ENCODE measurements at places on chromosomes 5 and 9.

- no peak for DNase-seq
Observed at GRCh38 chr5:115666023-115666422, 40.2 kb upstream of the TMED7 start.

DNA sequence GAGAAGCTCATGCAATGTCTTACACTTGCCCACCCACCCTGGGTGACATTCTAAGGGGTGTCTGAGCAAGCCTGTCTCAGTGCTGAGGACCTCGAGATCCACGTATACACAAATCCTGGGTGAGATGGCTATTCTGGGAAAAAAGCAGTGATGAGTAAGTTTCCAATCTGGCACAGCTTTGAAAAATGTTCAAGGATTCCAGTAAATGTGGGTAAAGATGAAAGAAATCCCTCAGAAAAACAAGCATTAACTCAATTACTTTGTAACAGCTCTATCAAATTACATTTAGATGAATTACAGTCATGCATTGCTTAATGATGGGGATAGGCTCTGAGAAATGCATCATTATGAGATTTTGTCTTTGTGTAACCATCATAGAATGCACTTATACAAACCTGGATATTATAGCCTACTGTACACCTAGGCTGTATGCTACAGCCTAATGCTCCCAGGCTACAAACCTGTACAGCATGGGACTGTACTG is 26.9 kb downstream of the GOLM1 start:
- no peak for DNase-seq

DNA sequence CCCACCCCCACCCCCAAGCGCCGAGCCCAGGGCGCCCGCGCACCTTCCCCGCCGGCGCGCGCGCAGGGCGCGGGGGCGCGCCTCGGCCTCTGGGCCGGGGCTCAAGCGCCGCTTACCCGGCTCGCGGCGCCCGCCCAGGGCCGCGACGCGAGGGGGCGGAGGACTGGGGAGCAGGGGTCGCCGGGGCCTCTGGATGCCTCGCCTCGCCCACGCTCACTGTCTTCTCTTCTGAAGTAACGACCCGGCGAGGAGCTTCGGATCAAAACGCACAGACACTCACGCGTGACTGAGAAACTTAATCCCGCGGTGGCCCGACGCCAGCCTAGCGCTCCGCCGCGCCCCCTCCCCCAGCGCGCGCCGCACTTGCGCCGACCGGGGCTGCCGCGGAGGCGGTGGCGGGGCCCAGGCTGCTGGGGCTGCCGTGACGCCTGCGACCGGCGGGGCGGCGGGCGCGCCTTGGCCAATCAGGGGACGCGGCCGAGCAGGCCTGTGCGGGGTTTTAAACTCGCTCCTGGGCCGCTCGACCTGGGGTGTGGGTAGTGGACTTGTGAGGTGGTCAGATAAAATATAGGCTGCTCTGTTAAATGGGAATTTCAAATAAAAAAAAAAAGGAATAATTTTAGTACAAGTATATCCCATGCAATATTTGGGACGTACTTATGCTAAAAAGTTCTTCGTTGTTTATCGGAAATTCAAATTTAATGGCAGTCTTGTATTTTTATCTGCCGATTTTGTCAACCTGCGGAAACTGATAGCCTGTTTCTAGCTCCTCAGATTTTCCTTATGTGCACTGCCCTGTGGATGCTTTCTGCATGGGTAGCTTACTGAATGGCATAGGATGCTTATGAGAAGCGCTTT is at the start of gene MPDZ:
Gene MPDZ (minus strand): TSS at position 409 of the 858 bp plus-strand sequence. CDS start 29,377 bp downstream, outside the sequence.
- DNase-seq, result no peak

DNA sequence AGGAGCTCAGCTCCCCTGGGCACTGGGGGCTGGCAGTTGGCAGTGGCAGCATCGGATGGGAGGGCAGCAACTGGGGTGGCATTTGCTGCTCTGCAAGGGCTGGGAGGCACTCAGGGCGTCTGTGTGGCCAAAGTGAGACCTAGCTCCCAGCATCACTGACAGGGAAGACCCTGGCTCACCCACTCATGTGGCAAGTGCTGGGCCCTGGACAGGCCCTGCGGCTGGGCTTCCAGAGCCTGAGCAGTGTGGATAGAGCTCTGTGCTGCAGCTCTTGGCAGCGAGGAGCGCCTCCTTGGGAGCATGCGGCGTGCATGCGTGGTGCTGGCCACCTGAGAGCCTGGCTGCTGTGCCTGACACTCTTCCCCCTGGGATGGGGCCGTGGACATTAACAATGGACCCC is 10.2 kb downstream of the CEP72 start:
- no peak for DNase-seq

DNA sequence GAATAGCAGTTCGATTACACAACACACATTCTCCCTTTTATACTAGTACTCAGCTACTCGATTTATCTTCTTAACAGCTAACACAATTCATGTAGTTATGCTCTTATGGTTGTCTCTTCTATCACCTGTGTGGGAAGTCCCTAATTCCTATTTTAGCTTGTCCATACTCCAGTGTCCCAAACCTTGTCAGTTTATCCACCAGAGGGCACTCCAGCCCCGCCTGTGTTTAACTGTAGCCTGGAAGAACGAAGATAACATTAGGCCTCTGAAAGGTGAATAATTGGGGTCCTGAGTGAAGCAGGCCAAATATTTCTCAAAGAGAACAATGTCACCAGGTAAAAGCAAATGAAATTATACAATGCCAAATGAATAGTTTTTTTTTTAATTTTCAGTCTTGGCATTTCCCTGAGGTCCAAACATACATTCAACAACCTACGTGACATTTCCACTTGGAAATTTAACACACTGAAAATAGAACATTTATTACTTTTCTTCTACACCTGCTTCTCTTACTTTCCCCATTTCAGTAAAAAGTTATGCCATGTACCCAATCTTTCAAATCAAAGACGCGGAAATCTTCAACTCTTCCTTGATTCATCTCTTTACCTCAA is 560.7 kb downstream of the HTR1A start:
- peak; percentile 22 for DNase-seq

DNA sequence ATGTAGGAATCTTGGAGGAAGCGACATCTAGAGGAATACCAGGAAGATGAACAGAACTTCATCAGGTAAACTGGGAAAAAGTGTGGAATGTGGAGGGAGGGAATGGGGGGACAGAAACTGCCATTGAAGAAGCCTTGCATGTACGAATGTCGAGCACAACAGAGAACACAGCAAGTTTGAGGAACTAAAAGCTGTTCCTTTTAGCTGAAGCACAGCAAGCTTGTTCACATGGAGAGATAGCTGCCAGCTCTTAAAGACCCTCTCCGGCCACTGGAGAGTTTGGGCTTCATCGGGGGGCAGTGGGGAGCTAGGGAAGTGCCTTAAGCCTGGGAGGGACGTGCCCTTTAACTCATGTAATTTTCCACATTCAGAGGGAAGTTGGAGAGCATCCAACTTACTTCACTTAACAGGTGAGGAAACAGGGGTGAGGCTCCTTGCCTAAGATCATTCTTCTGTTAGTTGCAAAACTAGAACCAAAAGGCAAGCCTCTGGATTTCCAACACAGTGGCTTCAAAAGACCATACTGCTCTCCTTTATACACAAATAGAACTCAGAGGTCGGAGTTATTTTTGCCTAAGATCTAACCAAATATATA is 2.3 kb upstream of the CYFIP2 start:
- DNase-seq, result no peak

- DNase-seq, result no peak
Observed at GRCh38 chr9:100426189-100426529, 784 bp upstream of the MSANTD3 start.

GRCh38 chr5:179869101-179869500 is 10.5 kb upstream of the MRNIP start:
- DNase-seq, result no peak

DNA sequence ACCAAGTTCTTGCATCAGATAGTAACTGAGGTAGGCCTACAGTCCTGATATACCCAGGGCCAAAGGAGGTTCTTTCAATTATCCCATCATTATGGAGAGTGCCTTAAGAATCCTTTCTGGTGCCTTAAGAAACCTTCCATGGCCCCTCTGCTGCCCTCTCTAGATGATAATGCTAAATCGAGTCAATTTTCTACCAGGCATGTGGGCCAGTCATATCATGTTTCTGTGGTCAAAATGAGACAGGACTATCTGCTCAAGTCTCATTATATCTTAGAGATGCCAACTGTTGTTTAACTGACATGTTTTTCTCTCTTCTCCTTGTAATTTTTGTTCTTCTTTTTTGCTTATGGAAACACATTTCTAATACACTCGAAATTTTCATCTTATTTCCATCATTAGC is 127.6 kb downstream of the EDIL3 start:
- DNase-seq, result no peak

- no peak for DNase-seq
Observed at GRCh38 chr9:100052375-100052774, 46.4 kb downstream of the ERP44 start.

GRCh38 chr5:134503088-134503936 is 22.2 kb upstream of the JADE2 start:
- DNase-seq, result peak; percentile 67

GRCh38 chr9:132008184-132008803 is 71.4 kb downstream of the MED27 start:
- DNase-seq, result no peak

DNA sequence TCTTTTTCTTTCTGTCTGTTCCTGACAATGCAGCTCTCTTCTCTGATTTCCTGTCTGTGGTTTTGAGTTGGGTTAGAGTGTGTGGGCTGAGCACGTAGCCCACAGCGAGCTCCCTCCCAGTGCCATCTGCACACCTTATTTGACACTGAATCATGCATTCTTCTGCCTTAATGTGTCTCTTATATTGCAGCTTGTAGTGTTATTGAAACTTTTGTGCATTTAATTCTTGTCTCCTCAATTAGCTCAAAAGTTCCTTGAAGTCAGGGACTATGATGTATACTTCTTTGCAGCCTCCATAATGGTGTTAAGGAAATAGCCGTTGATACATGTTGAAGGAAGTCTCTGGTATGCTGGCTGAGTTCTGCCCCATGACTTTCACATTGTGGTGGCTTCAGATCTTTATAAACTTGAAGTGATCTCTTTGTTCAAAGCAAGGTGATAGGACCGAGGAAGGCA is 576.2 kb upstream of the CLINT1 start:
- peak; percentile 19 for DNase-seq

DNA sequence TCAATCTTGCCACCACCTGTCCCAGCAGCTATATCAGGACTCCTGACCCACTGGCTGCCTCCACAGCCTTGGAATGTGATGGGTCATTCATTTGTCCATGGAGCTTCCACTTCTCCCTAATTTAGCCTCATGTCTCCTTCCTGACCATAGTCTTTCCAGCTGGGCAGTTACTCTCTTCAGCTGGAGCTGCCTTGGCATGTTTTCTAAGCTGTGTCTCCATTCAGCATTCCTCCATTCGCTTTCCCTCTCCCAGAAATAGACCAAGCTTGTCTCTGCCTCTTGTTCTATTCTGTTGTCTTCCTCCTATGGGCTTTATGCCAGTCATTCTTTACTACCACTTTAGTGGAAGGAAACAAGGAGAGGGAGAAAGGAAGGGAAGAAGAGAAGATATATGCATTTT is 5.3 kb upstream of the CTXN3 start:
- DNase-seq, result no peak

GRCh38 chr9:69578026-69578425 is 94.1 kb downstream of the APBA1 start:
- no peak for DNase-seq

DNA sequence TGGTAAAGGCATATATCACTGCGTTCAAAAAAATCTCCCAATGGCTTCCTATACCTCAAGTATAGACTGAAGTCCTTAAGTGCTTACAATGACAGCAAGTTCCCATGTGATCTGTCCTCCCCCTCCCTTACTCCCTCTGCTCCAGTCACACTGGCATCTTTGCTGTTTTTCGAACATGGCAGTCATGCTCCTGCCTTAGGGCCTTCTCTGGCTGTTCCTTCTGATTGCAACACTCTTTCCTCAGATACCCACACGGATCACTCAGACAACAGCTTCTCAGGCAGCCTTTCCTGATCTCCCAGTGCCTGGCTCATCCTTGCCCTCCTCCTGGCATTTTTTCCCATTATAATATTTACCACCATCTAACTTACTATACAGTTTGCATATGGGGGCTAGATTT is 232.8 kb downstream of the ARHGEF28 start:
- DNase-seq, result no peak

DNA sequence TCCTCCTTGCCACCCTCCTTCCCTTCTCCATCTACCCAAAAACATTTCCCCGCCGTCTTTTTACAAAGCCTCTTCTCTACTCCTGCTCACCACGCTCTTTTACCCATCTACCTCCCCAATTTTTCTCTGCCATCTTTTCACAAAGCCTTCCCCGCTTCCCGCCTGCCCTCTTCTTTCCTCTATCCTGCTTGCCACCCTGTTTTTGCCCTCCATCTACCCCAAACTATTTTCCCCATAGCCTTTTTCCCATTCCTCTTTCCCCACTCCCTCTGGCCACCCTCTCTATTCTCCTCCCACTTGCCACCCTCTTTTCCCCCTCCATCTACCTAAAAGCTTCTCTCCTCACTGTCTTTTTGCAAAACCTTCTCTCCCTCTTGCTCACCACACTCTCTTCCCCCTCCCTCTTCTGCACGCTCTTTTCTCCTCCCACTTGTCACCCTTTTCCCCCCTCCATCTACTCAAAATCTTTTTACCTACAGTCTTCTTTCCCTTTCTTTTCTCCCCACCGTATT is 19.4 kb upstream of the TRIM52 start:
- no peak for DNase-seq

- no peak for DNase-seq
Observed at GRCh38 chr5:27516437-27516836, 478.1 kb upstream of the CDH9 start.

DNA sequence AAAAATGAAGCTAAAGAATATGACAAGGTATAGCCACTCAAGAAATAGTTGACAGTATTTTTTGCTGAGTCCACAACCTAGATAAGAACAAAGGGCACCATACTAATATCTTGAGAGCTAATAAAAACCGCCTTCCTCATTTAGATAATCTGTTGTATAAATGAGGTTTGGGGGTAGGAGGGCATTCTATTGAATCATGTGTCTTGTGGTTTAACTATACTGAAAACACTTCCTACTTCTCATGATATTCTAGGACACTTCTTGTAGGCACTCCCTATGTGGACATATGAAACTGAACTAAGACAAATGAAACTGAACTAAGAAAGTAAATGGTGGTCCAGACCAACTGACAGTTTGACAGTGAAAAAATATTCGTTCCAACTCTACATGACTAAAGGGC is 1268.5 kb upstream of the C9orf72 start:
- DNase-seq, result no peak

DNA sequence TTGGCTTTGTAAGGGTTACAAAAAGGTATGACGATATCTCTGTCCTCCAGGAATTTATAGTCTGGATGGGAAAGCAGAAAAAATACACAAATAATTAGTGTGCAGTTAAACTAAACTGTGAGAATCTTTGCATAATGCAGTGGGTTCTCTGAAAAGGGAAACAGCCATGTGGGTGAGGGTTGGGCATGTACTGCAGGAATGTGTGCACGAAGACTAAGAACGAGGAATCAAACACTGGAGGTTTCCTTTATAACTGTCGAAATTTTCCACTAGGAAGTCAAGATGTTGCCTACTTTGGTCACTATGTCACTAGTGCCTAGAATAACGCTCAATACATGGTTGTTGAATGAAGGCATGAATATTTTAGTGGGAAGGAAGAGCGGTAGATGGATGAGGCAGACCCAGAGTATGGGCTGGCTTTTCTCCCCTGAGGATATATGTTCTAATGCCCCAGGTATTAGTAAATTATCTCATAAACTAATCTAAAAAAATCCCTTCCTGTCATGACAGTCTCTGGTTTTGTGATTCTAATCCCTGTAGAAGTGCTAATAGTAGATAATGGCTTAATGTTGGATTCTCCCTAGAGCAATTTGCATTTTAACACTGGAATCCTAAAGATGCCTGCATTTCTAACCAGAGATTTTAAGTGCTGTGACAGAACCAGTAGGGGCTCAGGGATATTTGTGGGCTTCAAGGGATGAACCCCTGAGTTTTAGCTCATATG is 227.3 kb downstream of the NMUR2 start:
- no peak for DNase-seq

- no peak for DNase-seq
Observed at GRCh38 chr9:111040494-111040893, 2.2 kb upstream of the LPAR1 start.
